ENCODE measurements at places on chromosomes 12 and 14.
A peak's percentile ranks its signal among the peaks of the same experiment; 100 is the strongest.

DNA sequence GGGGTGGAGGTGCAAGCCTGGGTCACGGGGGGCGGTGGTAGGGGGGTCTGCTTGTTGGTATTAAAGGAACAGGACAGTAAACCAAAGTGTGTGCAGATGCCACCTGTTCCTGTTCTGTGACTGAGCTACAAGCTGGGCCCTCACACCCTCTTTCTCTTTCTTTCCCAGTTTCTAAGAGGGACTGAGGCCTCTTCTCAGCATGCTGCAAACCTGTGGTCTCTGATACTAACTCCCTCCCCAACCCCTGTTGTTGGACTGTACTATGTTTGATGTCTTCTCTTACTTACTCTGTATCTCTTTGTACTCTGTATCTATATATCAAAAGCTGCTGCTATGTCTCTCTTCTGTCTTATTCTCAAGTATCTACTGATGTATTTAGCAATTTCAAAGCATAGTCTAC, 6.9 kb upstream of the PIP4K2C start:
- no peak for DNase-seq

GRCh38 chr14:44962334-44963043, 499 bp downstream of the TOGARAM1 start:
- no peak for DNase-seq

- no peak for DNase-seq
Measured at GRCh38 chr12:34598352-34598827, 576.1 kb downstream of the ALG10 start.

DNA sequence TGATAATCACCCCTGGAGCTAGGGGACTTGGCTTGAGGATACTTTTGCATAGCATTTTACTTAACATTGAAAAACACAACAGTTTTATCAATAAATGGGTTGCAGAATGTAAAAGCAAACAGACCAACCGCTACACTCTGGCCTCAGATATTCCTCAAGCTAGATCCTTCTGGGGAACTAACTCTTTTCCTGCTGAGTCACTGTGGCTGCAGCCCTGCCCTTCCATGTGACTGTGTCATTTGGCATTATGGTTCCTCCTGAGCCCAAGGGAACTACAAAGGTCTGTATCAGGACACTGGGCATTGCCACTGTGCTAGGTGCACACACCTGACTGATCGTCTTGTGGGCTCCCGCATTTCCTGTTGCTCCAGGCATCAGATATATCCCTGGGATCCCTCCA, 56.6 kb downstream of the TTC9 start:
- DNase-seq, result no peak

- DNase-seq, result no peak
Measured at GRCh38 chr12:123744836-123745235, 17.3 kb upstream of the DNAH10 start.

DNA sequence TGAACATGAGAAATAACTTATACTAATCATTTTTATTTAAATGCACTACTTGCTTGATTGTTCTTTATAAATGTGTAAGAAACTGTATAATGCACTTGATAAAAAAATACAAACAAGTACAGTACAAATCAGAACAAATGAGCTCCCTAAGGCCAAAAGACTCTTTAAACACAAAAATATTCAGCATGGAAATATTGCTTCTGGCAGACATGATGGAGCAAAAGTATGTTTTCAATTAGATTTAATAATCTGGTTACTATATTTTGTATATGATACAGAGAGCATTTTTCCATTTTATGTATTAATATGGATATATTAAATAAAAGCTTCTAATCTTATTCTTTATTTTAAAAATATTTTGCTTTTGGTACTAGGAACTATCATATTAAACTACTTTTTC, 800.2 kb upstream of the LRFN5 start:
- DNase-seq, result no peak

GRCh38 chr12:119989731-119990381, 820 bp downstream of the BICDL1 start:
- DNase-seq, result peak; percentile 72

GRCh38 chr12:31362759-31363415, 36.9 kb upstream of the SINHCAF start:
- no peak for DNase-seq

DNA sequence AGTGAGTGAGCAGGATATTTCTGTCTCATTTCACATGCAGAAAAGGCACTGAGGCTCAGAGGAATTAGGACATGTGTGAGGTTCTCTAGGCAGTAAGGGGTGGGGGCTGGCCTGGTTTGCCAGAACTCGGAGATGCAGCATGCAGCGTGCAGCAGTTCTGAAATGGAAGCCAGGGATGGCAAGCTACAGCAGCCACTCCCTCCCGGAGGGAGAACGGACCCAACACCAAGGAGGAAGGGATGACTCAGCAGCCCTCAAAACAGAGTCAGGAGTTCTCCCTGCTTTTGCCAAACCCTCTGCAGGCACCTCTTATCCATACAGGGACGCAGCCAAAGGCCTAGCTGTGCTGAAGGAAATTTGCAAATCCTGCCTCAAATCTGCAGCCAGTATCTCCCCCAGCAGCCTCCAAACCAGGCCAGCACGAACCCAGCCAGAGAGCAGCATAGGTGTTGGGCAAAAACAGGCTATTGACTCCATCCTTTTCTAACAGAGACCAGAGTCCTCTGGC, 10.3 kb upstream of the SERPINA3 start:
- no peak for DNase-seq

DNA sequence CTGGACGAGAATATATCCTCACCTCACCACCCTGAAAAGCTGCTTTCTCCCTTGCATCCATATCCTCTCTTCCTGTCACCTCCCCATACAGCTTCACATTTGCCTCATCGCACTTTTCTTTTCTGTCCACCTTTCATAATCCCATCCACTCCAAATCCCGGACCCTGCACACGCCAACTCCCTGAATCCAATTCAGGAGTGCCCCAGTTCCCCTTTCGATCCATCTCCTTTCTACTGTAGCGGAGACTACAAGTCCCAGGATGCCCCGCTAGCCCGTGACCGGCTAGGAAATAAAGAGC, 2.5 kb downstream of the TMEM253 start:
- DNase-seq, result no peak

DNA sequence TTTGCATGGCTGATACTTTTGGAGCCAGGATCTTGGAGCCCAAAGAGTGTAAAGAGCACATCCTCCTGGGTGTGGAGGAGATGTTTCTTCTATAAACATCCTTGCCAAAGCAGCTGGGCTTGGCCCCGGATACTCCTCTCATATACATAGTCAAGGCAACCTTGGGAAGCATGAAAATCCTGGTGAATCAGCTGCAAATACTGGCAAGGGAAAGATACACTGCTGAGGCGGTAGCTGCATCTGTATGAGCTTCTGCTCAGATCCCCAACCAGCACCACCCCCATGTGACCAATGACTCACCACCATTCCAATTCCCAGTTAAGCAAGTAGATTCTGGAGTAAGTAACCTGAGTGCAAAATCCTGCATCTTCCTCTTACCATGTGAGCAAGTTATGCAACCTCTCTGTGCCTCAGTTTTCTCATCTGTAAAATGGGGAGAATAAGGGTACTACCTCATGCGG, 567.4 kb downstream of the MED13L start:
- no peak for DNase-seq

GRCh38 chr14:68335312-68335711, 457.6 kb downstream of the ZFP36L1 start:
- no peak for DNase-seq

DNA sequence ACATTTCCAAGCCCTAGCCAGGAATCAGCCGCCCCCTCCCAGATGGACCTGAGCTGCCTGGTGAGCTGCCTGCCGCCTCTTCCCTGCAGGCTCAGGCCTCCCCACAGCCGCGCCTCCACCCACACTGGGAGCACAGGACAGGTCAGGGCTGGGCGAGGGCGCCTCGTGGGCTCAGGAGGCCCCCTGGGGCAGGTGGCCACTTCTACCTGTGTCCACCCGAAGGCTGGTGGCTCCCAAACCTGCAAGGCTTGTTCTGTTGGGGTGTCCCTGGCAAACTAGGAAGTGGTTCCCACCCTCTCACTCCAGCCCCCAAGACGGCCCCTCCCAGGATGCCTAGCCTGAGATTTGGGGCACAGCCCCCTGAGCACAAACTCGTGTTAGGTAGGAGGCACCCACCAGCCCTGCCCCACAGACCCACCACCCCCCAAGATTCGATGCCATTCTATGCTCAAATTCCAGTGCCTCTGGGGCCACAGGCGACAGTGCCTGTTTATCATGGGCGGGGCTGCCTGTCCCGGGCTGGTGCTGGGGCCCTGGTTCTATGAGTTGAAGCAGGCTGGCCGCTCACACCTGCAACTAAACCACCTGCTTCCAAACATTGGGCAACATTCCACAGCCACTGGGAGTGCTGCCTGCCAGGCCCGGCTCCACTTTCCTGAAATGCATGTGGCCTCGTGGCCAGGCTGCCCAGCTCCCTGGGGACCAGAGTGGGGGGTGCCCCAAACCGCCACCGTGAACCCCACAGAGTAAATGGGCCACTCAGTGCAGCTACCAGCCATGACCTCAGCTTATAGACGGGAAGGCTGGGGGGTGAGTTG, 6.8 kb downstream of the MMP17 start:
- DNase-seq, result no peak

GRCh38 chr14:64556526-64556925, 6.8 kb downstream of the PPP1R36 start:
- no peak for DNase-seq

- DNase-seq, result no peak
Measured at GRCh38 chr12:40668099-40668529, 24.1 kb upstream of the CNTN1 start.

GRCh38 chr12:78829690-78830089, 34.9 kb upstream of the SYT1 start:
- DNase-seq, result no peak

DNA sequence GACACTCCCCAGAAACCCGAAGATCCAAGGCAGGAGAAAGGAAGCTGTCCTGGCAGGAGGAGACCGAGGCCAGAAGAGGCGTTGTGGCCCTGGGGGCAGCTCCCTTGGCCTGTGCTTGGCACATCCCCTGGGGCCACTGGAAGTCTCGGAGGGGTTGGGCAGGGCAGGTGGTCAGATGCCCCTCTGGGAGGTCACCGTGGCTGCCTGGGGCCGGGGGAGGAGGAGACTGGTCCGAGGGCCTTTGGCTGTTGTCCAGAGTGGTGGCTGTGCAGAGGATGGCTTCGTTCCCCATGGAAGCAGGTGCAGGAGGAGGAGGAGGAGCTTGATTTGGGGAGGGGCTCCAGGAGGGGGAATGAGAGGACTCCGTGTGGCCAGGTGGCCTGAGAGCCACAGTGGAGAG, 3.3 kb upstream of the NUDT14 start:
- no peak for DNase-seq

- DNase-seq, result no peak
Measured at GRCh38 chr14:68027276-68027675, 207.7 kb downstream of the RAD51B start.

- no peak for DNase-seq
Measured at GRCh38 chr12:106711316-106711715, 63.2 kb upstream of the RIC8B start.

DNA sequence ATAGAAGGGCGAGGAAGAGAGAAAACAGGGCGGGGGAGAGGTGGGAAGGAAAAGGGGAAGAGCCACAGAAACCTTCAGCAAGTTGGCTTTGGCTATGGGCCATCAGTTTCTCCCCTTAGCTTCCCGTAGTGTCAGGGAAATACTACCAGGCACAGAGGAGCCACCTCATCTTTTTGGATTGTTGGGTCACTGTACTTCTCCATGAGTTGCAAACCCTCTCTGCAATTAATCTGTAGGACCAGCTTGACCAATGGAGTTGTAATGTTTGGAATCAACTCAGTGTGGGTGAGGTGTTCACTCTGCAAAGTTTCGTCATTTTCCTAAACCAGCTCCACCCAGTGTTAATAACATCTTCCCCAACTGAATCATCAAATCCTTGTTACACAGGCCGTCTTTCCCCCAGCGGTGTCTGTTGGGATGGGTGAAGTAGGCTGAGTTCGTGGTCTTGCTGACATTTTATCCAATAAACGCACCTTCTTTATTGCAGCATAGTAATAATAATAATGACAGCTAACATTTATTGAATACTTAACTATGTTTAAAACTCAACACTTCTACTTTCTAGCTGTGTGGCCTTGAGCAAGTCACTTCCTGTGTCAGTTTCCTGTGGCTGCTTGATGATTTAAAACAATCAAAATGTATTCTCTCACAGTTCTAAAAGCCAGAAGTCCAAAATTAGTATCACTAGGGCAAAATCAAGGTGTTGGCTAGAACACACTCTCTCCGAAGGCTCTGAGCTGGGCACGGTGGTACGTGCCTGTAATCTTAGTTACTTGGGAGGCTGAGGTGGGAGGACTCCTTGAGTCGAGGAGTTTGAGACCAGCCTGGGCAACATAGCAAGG, 8.1 kb upstream of the GLTP start:
- peak; percentile 43 for DNase-seq

- no peak for DNase-seq
Measured at GRCh38 chr12:89278169-89278568, 74.1 kb downstream of the DUSP6 start.

DNA sequence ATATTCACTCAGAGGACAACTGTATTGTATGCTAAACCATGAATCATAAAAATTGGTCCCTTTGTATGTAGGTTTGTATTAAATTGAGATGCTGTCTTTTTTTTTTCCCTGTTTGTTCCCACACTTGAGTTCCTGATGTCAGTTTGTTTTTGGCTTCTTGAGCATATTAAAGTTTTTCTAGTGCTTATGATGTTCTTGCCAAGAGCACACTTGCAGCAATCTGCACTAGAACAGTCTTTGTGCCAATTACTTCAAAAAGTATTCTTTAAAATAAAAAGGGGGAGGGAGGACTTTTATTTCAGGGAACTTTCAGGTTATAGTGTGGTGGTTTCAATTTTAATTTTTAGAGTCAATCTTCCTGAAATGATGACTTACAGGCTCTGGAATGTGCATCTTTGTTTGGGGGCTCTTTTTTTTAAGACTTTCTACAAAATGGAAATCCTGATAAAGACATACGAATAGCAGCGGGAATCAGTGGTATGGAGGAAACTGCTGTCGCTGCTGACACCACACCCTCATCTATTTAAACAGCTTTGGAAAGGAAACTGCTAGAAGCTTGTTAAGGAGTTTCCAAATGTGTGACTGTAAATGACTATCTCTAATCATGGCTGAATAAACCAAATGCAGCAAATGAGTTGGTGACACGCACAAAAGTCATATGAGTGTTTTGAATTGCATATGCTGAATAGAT, 188.6 kb downstream of the EGLN3 start:
- no peak for DNase-seq

GRCh38 chr12:38392554-38393144, 76.1 kb downstream of the ALG10B start:
- DNase-seq, result no peak

GRCh38 chr14:83120187-83120586, 1586.5 kb upstream of the SEL1L start:
- no peak for DNase-seq

- peak; percentile 26 for DNase-seq
Measured at GRCh38 chr12:52865090-52865944, 16.5 kb upstream of the KRT78 start.

GRCh38 chr12:3127832-3128231, 50.7 kb downstream of the TSPAN9 start:
- no peak for DNase-seq

DNA sequence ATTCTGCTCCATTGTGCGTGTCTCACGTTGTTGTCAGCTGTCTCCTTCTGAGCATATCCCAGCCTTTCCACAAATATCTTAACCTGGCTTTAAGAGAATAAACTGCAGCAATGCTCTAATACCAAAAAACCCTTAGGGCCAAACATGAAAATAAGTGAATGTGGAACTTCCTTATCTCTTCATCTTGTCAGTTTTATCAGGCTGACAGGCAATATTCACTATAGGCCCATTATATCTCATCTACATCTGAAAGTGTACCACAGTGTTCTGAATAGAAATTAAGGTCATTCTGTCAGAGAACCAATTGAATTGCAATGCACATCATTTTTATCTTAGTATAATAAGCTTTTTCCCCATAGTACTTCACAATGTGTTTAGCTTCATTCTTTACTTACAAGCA, 933.1 kb upstream of the FBXO33 start:
- no peak for DNase-seq

Measured in stimulated activated CD4-positive, alpha-beta T cell treated with anti-CD3 and anti-CD28 coated beads, Interleukin-4, amount 100 ng/mL, for 24 hours (primary cell).